ENCODE measurements at places on chromosomes 6 and 20.

DNA sequence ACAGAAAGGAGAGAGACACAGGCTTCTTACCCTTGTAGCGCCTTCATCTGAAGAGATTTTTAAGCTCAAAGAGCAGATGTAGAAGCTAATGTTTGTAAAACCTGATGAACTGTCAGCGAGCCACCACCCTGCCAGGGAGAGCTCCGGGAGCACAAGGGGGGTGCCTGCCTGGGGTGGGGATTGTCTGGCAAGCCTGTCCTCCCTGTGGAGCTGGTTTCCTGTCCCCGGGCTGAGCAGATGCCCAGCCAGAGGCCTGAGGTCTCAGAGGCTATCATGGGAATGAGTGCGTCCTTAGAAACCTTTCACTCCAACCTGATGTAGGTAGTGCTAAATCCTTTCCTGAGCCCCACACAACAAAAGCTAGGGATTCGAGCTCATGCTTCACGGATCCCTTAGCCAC lies 41.9 kb upstream of the NR2E1 start:
- no peak for DNase-seq

- DNase-seq = no peak
These were observed 61.4 kb upstream of the GPR6 start for GRCh38 chr6:109916759-109917158.

DNA sequence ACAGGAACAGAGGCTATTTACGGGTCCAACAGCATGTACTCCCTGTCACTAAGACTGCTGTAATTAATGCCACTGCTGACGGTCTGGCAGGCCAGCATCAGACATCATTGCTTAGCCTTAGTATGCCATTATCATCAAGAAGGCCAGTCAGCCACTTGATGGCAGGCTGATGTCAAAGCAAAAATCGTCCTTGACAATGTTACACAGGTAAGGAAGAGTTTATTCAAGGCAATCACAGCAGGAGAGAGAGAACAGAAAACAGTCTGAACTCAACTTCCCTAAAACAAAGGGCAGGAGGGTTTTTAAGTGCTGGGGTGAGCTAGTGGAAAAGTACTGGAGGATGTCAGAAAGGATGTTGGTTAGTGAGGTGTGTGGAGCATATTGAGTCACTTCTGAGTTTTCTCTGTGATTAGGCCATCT lies 25.1 kb downstream of the FKBP1C start:
- DNase-seq = no peak

GRCh38 chr6:154653385-154653784 lies 79.8 kb upstream of the SCAF8 start:
- DNase-seq = no peak

GRCh38 chr6:131982740-131983259 lies 31.6 kb upstream of the CCN2 start:
- DNase-seq = peak; percentile 71

Data from skeletal muscle cell (primary cell).